MG63 (cell line): ENCODE measurements at places on chromosomes 7 and 10.

DNA sequence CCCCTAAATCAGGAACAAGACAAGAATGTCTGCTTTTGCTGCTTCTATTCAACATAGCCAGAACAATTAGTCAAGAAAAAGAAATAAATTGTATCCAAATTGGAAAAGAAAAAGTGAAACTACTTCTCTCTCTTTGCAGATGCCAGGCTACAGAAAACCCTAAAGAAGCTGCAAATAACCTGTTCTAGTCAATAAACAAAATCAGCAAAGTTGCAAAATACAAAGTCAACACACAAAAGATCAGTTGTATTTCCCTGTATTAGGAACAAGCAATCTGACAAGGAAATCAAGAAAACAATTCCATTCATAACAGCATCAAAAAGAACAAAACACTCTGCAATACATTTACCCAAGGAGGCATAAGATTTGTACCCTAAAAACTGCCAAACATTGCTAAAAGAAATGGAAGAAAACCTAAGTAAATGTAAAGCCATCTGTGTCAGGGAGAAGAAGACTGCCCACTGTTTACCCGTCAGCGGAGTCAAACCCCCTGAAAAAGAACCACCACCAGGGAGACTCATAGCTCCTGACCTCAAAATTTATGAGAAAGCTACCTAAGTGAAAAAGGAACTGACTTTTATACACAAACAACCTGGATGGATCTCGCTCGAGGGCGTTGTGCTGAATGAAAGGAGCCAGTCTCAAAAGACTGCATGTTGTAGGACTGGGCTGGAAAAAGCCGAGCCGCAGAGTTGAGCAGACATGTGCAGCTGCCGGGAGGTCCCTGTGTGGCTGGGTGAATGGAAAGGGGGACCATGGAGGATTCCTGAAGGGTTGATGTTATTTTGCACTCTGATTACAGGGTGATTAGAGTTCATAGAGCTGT lies 263.1 kb downstream of the MAD1L1 start:
- DNase-seq, result no peak

DNA sequence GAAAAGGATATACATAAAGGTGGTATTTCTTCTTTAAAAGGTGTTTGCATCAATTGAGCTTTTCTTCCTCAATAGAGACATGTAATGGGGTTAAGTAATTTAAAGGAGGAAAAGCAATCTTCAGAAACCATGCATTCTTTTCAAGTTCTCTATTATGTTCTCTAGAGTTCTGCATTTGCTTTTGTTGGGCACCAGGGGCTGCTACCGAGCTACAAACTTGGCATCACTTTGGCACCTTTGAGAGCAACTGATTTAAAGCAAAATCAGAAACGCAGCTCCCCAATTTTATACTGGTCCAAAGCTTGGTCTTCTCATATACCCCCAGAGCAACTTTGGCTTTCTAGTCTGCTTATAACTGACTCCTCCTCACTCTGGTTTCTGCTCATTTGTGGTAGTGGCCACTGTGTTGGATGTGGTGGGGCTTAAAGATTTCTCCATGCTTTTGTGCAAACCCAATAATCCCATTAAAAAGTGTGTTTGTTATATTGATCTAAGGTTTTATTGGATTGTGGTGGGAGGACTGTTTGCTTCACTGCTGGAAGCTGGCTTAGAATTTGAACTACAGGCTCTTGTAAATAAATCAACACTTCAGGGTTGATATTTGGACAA lies 712.1 kb downstream of the PHTF2 start:
- DNase-seq, result no peak

GRCh38 chr7:144397086-144397485 lies 6.4 kb downstream of the NOBOX start:
- DNase-seq, result no peak

DNA sequence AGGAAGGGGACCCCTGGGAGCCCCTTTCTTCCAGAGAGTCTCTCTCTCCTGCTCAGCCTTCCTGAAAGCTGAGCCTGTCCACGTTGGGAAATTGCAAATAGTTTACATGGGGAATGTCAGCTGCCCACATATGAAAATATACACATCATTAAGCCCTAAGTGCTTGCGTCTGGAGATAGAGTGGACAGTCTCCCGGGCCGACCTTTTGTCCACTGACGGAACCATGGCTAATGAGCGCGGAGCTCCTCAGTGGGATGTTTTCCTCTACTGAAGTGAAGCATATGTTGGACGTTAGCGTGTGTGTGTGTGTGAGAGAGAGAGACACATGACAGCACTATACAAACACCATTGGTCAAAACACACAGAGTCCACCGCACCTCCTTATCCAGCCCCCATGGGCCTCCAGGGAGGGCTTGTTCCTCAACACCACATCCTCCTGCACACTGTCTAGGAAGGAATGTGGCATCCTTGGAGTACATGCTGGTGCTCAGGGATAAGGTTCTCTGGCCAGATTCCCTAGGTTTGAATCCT lies 128.4 kb downstream of the RGS10 start:
- DNase-seq, result no peak

GRCh38 chr10:112797855-112798254 lies 152.2 kb upstream of the TCF7L2 start:
- no peak for DNase-seq

GRCh38 chr7:86884152-86884551 lies 175.3 kb downstream of the ELAPOR2 start:
- no peak for DNase-seq
